ENCODE measurements at places on chromosomes 12 and 14. TPM values are rescaled to one million over a fixed set of nuclear protein-coding genes. Genes with fewer than 3 reads are reported as not detected.

CLEC4C gene
- 0.54 TPM for polyA plus RNA-seq

KRT4 gene
- not detected for polyA plus RNA-seq

RHEBL1 gene
- 0.50 TPM for polyA plus RNA-seq

STAC3 gene
- polyA plus RNA-seq, result 9.1 TPM

ACIN1 gene
- 5.4 TPM for polyA plus RNA-seq

IL22 gene
- polyA plus RNA-seq, result not detected

KRT71 gene
- polyA plus RNA-seq, result not detected

CFAP251 gene
- 0.17 TPM for polyA plus RNA-seq

DIO3 gene
- not detected for polyA plus RNA-seq

IAPP gene
- polyA plus RNA-seq, result not detected

PEBP1 gene
- polyA plus RNA-seq, result 57.9 TPM

DNAH10 gene
- not detected for polyA plus RNA-seq

DDIT3 gene
- polyA plus RNA-seq, result 80.2 TPM

TAPBPL gene
- polyA plus RNA-seq, result 91.8 TPM

ARHGEF40 gene
- 15.3 TPM for polyA plus RNA-seq

KRT78 gene
- polyA plus RNA-seq, result not detected

DNAI7 gene
- not detected for polyA plus RNA-seq

SYNDIG1L gene
- polyA plus RNA-seq, result not detected

TOMM20L gene
- not detected for polyA plus RNA-seq

LALBA gene
- not detected for polyA plus RNA-seq

GPR162 gene
- 78.1 TPM for polyA plus RNA-seq

RHOJ gene
- polyA plus RNA-seq, result not detected

CCDC177 gene
- not detected for polyA plus RNA-seq

OR6C74 gene
- not detected for polyA plus RNA-seq

TRAFD1 gene
- 35.2 TPM for polyA plus RNA-seq

RFLNA gene
- polyA plus RNA-seq, result not detected

SMIM41 gene
- polyA plus RNA-seq, result not detected

SSPN gene
- polyA plus RNA-seq, result not detected

ZDHHC22 gene
- not detected for polyA plus RNA-seq

RNF212B gene
- not detected for polyA plus RNA-seq

FOXN4 gene
- not detected for polyA plus RNA-seq
